NCI-H226 (cell line): ENCODE measurements at places on chromosomes 12 and 14.

- DNase-seq: no peak
These were observed 6.7 kb upstream of the CDKL1 start for GRCh38 chr14:50403419-50403818.

- peak; percentile 28 for DNase-seq
These were observed 146.1 kb downstream of the KITLG start for GRCh38 chr12:88433997-88434703.

GRCh38 chr14:104974665-104975390 lies 3.3 kb downstream of the AHNAK2 start:
- DNase-seq: no peak

- DNase-seq: no peak
These were observed 68.1 kb downstream of the BORCS5 start for GRCh38 chr12:12425001-12425400.

- no peak for DNase-seq
These were observed 270.8 kb downstream of the BCL11B start for GRCh38 chr14:99001241-99001640.

DNA sequence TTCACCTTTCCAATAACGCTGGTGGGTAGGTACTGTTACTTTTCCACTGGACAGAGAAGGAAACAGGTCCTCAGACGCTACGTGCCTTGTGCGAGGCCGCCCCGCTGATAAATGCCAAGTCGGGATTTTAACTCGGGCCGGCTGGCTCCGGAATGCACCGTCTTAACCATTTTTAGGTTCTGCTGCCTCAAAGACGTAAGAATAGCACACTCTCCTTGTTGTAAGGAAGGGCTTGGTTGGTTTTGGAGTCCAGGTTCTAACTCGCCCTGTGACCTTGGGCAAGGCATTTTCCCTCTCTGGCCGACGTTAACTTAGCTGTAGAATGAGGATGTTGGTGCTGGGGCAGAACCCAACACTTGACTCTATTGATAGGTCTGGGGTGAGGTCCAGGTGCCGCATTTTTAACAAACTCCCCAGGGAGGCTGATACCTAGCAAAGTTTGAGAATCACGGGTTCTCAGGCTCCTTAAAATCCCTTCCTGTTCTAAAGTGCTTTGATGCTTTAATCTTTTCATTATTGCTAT lies 814 bp downstream of the ANKRD13A start:
- no peak for DNase-seq

- DNase-seq: no peak
These were observed 1.3 kb downstream of the RITA1 start for GRCh38 chr12:113186666-113187325.

DNA sequence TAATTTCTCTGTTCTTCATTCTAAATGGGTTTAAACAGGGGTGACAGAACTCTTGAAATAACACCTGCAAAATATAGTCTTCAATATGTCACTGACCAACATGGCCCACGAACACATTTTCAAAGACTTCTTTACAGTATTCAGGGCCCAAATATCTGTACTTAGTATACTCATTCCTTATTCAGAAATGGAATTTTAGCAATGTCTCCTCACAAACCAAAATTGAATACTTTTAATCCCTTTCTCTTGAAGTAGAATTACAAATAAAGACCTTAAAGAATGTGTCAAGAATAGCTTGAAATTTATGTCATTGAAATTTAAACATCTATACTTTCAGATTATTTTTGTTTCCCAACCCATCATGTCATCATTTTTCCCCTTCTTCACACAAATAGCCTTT lies 263.1 kb downstream of the LRIG3 start:
- no peak for DNase-seq

DNA sequence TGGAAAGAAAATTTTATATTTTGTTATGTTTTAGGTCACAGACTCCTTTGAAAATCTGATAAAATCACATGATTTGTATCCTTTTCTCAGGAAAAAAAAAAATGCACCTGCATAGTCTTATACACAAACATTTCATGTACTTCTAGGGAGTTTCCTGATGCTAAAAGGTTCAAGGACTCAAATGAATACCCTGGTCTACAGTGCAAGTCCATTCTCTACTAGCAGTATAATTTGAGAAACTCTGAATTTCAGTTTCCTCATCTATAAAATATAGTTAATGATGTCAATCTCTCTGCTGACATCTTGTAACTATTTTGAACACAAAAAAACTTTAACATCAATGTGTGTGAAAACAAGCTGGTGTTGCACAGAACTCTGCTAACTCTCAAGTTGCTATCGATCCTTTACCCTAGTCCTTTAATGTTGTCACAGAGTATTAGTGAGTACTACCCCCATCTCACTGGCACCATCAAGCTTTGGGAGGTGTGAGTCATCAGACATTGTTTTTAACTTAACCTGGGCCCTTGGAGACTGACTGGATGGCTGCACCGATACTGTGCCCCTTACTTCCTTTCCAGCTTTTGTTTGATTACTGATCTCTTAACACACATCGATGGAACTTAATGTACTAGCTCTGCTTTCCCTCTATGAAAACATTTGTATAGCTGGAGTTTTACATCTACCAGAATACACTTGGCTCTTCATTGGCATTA lies 251.9 kb upstream of the SOX5 start:
- no peak for DNase-seq

GRCh38 chr14:101876555-101876938 lies 87.8 kb upstream of the DYNC1H1 start:
- no peak for DNase-seq

DNA sequence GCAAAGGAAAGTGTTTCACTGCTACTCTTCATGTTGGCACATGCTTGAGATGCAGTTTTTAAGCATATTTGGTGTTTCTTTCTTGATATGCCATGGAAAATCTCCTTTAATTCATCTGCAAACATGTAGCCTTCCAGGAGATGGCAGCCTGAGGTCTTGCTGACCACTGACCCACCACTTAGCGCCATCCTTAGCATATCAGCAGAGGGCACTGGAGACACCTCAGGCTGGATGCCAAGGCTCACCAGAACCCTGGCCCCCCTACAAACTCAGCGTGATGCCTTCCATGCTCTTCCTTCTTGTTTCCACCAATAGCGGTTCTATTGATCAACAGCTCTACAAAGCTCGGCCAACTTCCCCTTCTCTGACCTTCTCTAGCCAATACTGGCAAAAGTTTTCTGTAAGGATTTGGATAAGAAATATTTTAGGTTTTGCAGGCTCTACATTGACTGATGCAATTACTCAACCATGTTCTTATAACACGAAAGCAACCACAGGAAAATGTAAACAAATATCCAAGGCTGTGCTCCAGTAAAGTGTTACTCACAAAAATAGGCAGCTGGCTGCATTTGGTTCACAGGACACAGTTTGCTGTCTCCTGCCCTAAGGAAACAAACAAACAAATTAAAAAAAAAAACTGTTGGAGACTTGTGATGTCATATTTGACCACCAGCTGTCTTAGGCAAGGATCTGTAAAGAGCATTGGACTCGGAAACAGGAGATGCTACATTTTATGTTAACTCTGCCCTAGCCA lies 209.7 kb downstream of the SLC15A4 start:
- no peak for DNase-seq

DNA sequence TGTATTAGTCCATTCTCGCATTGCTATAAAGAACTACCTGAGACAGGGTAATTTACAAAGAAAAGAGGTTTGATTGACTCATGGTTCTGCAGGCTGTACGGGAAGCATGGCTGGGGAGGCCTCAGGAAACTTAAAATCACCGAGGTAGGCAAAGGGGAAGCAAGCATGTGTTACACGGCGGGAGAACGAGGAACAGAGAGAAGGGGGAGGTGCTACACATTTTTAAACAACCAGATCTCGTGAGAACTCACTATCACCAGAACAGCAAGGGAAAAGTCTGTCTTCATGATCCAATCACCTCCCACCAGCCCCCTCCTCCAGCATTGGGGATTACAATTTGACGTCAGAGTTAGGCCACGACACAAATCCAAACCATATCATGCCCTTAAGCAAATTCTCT lies 13.3 kb upstream of the MAX start:
- DNase-seq: no peak

DNA sequence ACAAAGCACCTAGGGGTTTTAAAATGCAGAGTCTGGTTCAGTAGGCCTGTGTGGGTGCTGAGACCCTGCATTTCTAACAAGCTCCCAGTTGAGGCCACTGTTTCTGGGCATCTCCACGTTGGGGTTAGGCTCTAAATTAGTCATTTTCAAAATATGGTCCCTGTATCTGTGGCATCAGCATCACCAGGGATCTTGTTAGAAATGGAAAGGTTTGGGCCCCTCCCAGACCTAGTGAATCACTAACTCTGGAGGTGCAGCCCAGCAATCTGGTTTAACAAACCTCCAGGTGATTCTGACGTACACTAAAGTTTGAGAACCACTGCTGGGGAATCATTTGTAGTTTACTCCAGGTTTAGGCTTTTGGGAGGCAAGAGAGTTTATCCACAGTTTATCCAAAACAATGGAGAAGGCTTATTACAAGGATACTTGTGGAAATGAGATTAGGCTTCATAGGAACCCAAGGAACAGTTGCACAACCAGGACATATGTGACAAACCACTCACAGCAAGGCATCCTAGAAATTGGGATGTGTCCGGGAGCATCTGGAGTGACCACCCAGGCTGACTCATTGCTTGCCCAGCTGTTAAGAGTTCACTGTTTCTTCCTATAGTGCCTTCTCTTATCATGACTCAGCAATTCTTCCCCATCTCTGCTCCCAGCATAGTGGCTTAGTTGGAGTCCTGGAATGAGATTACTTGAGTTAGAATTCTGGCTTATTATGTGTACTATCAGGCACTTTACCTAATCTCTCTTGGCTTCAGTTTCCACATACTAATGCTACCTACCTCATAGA lies 71.6 kb upstream of the STXBP6 start:
- DNase-seq: peak; percentile 83

GRCh38 chr12:61267474-61267873 lies 992.7 kb upstream of the USP15 start:
- no peak for DNase-seq
